ENCODE measurements at places on chromosomes 7 and 10.

DNA sequence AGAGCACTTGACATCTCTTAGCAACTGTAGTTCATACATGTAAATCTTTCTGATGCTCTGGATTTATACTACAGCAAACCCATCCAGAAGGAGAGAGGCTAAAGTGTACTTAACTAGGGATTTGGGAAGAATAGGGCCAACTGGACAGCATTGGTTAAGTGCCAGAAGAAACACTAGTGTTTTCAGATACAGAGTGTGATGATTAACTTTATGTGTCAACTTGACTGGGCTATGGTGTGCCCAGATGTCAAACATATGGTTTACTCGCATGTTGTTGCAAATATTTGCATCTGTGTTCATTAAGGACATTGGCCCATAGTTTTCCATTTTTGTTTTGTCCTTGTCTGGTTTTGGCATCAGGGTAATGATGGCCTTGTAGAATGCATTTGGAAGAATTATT, 384.7 kb upstream of the KCND2 start:
- no peak for DNase-seq

- DNase-seq: no peak
Measured at GRCh38 chr10:23433701-23434100, 5.2 kb upstream of the OTUD1 start.

DNA sequence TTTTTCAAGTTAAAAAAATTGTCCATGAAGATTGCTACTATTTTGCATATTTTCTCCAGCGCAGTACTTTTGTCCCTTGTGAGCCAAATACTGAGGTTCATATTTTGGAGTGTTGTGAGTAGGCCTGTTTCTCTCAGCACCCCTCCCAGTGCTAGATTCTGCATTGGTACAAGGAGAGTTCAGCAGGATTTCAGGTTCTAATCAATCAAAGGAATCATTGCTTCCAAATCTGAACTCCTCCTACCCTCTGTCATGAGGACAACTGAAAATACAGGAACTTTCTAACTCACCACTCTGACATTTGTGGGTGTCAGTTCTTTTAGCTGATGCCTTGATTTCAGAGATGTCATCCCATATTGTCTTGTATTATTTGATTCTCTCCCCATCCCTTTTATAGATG, 299.9 kb downstream of the FZD1 start:
- DNase-seq: no peak

- no peak for DNase-seq
Measured at GRCh38 chr7:40527723-40528122, 392.9 kb downstream of the SUGCT start.

DNA sequence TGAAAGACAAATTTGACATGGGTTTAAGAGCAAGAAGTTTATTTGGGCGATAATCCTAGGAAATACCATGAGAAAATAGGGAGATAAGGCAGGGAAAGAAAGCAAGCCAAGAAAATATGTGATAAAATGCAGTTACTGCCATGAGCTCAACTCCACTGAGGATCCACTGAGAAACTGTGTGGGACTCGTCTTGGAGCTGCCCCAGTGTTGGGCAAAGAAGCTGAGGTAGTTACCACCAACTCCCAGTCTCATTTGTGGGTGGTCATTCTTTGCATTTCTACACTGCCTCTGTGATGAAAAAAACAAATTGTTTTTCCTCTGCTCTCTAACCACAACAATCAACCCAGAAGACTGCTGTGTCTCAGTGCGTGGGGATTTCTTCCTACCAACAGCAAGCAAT, 498.2 kb downstream of the PLXDC2 start:
- no peak for DNase-seq

- DNase-seq: peak; percentile 81
Measured at GRCh38 chr10:96830511-96831199, 1.4 kb upstream of the LCOR start.

- no peak for DNase-seq
Measured at GRCh38 chr7:133771788-133772419, 355.2 kb upstream of the LRGUK start.

DNA sequence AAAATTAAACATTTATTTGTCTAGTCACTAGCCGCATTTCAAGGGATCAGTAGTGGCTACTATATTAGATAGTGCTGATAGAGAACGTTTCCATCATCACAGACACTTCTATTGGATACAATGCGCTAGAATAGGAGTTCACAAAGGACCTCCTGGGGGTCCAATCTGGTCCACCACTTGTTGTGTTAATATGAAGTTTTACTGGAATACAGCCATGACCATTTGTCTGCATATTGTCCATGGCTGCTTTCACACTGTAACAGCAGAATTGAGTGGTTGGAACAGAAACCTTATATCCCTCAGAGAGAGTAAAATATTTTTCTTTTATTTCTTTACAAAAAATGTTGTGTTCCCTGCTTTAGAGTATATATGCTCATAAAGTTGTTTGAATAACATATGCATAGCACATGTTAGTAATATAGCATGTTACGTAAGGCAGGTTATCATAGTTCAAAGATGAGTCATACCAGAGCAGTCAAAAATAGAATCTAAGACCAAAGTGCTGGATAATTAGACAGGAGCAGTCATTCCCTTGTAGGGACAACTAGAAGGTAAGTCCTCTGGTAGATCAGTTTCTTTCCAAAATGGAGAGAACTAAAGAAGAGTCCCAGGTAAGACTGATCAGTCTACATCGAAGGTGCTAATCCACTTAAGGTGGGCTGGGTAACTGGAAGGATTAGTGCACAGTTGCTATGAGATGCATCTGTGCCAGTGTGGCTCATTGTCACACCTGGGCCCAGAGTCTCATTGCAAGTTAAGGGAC, 14.9 kb downstream of the BZW2 start:
- DNase-seq: no peak

- DNase-seq: no peak
Measured at GRCh38 chr10:88161756-88162155, 298.3 kb downstream of the PTEN start.

DNA sequence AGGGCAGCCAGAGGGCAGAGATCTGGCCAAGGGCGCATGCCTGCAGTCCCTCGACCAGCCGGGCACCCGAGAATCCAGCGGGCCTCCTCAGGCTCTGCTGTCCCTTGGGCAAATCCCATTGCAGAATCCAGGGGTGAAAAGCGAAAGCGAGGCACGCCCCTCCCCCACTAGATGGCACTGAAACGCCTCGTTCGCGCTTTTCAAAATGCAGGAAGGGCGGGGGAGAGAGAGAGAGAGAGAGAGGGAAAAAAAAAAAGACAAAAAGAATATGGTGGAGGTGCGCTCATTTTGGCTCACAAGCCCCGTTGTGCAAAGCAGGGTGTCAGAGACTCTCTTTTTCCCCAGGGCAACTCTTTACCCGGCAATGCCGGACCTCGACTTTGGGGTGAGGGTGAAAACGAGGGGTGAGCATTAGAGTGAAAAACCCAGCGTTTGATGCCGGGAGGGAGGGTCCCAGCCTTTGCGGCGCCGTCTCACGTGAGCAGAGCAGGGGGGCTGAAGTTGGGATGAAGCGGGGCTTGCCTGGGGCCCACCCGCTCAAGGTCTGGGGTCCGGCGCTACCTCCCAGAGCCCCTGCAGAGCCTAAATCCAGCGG, 2.5 kb upstream of the TMEM178B start:
- peak; percentile 89 for DNase-seq

- no peak for DNase-seq
Measured at GRCh38 chr7:96887426-96887825, 117.9 kb upstream of the DLX6 start.

- no peak for DNase-seq
Measured at GRCh38 chr7:84792231-84792893, 394.5 kb downstream of the SEMA3D start.

- DNase-seq: peak; percentile 49
Measured at GRCh38 chr10:118790058-118790457, 35.3 kb upstream of the CACUL1 start.

DNA sequence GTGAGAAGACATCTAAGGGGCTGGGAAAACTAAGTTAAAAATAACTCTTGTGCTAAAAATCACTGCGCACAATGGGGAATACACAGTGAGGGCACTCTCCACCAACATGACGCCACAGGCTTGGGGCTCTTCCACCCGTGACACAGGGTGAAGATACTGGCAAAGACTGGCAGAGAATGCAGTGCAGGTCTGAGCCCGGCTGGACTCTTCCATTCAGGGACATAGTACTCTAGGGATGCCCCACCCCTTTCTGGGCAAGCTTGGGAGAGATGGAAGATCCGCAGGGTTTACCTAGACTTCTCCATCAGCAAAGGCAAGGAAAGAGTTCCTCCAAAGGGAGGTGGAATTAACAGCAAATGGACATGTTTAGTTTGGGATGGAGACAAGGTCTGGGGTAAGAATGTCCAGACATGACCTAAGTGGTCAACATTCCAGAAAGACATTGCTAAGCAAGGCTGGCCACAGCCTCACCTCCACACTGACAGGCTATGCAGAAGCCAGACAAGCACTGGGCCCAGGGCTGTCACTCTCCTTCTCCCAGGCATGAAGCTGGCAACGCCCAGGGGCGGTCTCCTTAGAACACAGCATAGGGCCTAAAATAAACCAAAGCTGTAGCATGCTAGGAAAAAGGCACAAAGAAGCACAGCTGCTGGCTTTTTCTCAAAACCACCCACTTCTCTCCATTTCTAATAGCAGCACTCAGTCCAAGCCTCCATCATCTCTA, 28.1 kb downstream of the XPNPEP1 start:
- DNase-seq: no peak

DNA sequence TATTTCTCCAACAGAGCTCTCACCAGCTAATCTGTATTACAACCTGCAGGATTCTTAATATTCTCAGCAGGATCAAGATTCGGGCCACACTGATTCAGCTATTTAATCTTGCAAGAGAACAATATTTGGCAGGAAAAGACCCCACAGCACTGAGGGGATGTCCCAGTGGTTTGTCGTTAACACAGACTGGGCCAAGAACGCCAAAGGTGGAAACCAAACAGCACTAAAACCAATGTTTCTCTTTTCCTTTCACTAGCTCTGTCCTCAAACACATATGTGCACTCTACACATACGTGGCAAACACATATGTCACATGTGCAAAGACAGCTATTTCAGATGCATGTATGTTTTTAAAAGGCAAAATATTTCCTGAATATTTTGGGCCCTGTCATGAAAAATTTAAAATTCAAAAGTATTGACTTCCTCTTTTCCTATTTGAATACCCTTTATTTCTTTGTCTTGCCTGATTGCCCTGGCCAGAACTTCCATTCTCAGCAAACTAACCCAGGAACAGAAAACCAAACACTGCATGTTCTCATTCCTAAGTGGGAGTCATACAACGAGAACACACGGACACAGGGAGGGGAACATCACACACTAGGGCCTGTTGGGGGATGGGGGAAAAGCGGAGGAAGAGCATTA, 51.7 kb upstream of the NEBL start:
- no peak for DNase-seq

Measured in RPMI8226 (cell line).